ENCODE measurements at places on chromosomes 1 and 21.

- ATAC-seq = no peak
These were observed 202.3 kb downstream of the HIVEP3 start for GRCh38 chr1:41716188-41717130.

GRCh38 chr1:55695151-55695550 lies 480.0 kb upstream of the USP24 start:
- ATAC-seq = no peak

- ATAC-seq = no peak
These were observed 97.2 kb upstream of the IGSF21 start for GRCh38 chr1:18010408-18010807.

- ATAC-seq = peak; percentile 76
These were observed 18.7 kb downstream of the MFSD2A start for GRCh38 chr1:39973503-39974135.

DNA sequence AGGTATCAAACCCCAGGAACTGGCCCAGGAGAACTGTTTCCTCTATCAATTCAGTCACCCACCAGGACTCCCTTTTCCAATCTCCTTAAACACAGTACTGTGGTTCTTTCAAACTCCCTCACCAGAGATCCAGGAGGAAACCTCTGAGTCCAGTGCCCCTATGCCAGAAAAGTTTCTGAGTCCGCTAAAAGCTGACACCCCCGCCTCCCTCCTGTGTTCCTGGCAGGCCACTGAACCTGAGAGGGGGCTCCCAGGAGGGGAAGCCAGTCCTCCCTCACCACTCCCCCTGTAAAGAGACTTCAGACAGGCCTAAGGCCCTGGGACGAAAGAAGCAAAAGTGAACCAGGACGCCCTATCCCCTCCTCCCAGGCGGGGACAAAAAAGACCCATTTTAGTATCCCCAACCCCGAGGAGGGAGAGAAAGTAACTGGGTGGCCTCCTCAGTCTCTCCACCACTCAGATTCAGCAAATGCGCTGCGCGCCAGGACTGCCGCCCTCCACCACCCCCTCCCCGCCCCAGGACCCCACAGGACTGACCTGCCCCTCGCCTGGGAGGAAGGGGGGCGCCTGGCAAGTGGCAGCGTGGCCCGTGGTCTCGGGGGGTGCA lies 624 bp downstream of the SLC41A1 start:
- ATAC-seq = peak; percentile 5

- no peak for ATAC-seq
These were observed 16.0 kb downstream of the EIF2D start for GRCh38 chr1:206596319-206596666.

GRCh38 chr1:179984942-179985341 lies 30.3 kb downstream of the CEP350 start:
- ATAC-seq = peak; percentile 49

- no peak for ATAC-seq
These were observed 46.1 kb downstream of the WDR64 start for GRCh38 chr1:241698177-241698576.
